ENCODE measurements at places on chromosomes 4 and X.

GRCh38 chr4:165874791-165875371 lies 1.8 kb downstream of the TLL1 start:
- DNase-seq = no peak

DNA sequence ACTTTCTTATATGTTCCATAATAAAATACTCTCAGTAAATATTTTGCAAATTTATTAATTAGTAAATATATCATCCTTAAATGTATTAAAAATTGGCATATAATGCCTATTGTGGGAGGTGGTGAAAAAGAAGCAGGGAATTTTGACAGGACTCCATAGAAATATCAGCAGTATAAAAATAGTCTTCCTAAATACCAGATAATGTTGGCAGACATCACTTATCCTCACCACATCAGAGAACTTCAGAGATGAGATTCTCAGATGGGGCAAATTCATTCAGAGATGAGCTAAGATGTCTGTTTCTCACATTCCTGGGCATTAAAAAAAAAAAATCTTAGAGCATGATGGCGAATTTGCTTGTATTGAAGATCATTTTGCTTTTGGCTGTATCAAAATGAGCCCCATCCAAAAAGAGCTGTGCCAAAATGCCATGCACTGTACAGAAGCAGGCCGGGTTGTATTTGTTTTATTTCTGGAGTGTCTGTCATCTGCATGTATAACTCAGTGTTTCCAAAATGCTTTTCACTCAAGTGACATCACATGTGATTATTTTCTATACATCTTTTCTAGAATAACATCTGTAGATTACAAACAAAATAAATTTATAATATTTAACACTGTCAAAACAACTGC lies 41.7 kb downstream of the ATP8A1 start:
- no peak for DNase-seq

DNA sequence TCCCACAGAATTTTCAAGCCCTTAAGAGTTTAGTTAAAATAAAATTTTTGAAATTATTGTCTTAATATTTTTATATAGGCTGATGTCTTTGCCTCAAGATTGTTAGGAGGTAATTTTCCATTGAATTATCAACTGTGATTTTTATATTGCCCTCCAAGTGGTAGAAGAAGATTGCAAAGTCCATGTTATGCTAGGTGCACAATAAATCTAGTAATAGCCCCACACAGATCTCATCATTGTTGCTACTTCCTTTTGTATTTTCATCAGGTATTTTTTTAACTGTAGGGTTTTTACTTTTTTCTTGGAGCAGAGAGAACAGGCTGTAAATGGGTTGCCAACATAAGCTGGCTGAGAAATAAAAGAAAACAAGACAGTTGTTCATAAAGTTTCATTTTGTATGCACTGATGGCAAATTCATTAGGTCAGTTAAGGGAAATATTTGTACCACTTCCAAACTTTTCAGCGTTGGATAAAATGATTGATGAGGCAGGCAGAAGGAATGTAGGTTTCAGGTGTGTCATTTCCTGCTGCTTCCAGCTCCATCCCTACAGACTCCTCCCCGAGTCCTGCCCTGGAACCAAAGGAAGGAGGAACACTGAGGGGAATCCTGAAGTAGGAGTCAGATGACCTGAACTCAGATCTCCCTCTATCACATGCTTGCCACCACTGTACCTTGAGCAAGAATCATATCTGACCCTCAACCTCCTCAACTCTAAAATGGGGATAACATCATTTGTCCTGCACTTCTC lies 105.5 kb downstream of the PRRG1 start:
- no peak for DNase-seq

- no peak for DNase-seq
These were observed 36.7 kb downstream of the FGFRL1 start for GRCh38 chr4:1047976-1048772.

GRCh38 chrX:7068939-7069367 lies 78.6 kb upstream of the STS start:
- no peak for DNase-seq

DNA sequence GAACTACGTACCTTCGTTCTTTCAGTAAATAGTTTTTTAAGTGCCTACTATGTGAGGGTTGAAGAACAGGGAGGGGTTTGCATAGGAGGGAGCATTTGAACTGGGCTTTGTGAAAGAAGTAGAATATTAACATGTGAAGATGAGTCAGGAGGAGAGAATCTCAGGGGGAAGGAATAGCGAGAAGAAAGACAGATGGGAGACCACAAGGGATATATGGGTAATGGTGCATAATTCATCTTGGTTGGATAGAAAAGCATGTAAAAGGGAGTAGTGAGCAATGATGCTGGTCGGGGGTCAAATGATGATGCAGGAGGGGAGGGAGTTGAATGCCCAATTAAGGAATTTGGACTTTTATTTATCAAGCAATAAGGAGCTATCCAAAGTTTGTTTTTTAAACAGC lies 52.7 kb downstream of the TMEM164 start:
- no peak for DNase-seq

DNA sequence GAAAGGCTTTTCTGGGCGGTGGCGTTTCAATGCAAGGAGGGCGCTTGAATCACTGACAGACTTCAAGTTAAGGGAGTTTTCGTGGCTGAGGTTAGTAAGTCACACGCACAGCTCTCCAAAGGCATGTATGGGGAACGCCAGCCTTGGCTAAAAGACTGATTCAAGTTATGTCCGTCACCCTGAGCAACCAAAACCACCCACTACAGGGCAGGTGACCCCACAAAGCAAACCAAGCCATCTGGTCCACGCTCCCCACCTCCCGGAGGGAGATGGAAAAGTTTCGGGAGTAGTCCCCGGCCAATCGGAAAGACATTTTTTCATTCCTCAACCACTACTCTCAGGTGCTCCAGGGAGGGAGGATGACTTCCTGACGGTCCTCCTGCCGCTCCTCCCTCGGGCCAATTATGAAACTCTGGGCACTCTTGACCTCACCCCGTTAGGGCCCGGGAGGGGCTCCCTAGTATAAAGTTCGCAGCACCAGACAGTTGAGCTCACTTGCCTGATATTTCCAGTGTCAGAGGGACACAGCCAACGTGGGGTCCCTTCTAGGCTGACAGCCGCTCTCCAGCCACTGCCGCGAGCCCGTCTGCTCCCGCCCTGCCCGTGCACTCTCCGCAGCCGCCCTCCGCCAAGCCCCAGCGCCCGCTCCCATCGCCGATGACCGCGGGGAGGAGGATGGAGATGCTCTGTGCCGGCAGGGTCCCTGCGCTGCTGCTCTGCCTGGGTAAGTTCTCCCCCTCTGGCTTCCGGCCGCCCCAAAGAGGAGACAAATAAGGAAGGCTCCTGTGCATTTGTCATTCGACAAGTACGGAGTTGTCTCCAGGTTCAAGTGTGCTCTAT lies at the start of gene EREG:
Gene EREG (plus strand): TSS at position 494 of the 840 bp plus-strand sequence. CDS start 164 bp downstream, at position 658.
- DNase-seq = no peak

- no peak for DNase-seq
These were observed 763 bp downstream of the USP38 start for GRCh38 chr4:143185253-143186107.
